ENCODE measurements at places on chromosomes 5 and 9.

DNA sequence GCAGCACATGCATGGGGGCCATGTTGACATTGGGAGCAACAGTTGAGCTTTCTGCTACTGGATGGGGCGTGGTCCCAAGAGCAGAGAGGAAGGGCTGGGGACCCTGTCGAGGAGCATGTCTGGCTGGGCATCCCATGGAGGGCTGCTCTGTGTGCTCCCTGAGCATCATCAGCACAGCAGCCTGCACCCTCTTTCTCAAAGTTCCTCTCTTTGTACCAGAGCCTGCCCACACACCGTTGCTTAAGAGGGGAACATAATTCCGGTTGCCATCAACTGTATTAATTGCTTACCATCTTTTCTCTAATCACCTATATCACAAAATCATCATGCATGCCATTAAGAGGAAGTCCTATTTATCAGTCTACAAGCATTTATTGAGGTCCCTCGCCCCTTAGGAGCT, 55.2 kb upstream of the DIRAS2 start:
- DNase-seq: no peak

DNA sequence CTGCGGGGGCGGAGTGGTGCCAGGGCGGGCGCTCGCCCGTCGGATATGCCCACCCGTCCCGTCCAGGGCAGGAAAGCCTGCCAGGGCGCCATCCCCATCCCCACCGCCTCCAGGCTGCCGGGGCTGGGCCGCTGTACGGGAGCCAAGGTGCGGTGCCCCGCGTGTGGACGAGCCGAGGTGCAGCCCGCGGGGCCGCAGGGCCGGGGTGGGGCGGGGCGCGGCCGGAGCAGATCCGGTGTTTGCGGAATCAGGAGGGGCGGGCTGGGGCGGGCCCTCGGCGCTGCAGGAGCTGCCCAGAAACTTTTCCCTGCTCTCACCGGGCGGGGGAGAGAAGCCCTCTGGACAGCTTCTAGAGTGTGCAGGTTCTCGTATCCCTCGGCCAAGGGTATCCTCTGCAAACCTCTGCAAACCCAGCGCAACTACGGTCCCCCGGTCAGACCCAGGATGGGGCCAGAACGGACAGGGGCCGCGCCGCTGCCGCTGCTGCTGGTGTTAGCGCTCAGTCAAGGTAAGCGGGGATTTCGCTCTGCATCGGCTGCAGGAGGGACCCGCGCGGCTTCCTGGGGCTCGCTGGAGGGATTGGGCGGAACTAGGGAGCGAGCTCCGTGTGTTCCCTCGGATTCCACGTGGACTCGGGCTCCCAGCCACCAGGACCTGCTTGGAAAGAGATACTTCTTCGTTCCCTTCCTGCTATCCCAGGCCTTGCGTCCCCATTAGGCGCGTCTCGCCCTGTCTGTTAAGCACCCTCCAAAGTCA, at the start of gene ITGA2:
ITGA2 (plus strand) TSS at position 328 of the 756 bp plus-strand sequence; CDS start at position 445, 117 bp downstream.
- no peak for DNase-seq

DNA sequence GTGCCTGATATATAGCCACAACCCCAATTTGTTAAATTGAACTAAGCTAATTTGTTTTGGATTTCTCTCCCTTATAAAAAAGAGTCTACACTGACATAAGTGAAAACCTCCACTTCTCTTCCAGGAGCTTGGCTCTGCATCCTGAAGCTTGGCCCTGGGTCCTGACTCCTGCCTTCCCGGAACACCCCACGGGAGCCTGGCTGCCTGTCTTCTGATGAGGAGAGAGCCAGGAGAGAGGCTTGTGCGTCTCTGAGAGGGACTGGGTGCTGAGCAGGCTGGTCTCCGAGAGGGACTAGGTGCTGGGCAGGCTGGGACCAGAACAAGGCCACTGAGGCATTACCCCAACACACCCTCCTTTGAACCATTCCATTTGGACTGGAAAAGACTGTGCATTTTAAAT, 6.5 kb upstream of the PTGES start:
- no peak for DNase-seq

DNA sequence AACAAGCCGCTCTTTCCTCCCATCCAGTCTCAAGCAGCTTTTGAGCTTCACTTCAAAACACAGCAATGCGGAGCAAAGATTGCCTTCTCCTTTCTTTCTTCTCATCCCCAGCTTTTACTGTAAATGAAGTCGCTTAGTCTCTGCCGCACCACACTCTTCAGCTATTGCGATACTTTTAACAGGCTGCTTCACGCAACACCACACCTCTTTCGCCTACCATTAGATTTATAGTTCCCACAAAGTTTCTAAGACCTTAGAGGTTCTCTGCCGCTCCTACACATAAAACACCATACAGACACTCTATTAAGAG, 711 bp downstream of the PGGT1B start:
- no peak for DNase-seq

- no peak for DNase-seq
These were observed 39.1 kb downstream of the FGD3 start for GRCh38 chr9:92986176-92987119.

- DNase-seq: no peak
These were observed 44.7 kb upstream of the NDFIP1 start for GRCh38 chr5:142063878-142064331.

DNA sequence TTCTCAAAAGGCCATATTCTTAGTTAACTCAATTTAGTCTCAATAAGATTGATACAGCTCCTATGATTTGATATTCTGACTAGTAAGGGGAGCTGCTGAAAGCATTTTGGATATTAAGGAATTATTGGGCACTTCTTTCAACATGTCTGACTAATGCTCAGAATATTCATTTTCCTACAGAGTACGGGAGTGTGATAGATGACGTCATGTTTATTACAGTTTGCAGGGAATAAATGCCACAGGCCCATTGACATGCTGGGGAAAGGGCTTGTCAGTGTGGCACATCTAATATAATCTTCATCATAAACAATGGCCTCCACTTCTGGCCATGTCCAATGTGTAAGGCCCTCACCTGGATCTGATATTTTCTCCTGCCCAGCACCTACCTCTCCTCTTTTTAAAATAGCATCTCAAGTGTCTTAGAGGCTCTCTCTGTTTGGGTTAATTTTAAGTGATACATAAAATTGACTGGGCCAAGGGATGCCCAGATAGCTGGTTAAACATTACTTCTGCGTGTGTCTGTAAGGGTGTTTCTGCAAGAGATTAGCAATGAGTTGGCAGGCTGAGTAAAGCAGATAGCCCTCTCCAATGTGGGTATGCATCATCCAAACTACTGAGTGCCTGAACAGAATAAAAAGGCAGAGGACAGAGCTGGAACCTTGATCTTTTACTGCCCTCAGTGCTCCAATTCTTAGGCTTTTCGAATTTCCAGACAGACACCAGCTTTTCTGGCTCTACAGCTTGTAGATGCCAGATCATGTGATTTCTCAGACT, 99.3 kb downstream of the SLC24A2 start:
- no peak for DNase-seq

DNA sequence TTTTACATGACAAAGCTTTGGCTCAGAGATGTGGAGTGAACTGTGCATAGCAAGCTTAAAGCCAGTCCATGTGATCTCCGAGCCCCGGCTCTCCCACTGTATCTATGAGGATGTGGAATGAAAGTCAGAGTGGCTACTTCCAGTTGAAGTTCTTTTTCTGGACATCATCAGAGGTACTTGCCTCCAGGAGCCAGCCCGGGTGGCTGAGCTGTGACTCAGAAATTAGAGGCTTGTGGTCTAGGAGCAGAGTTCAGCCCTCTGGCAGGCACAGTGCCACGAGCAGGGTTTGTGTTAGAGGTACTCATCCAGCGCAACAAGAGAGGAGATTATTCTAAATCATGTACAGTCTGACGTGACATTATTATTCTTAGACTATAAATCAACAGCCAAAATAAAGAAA, 322.5 kb downstream of the CDK5RAP2 start:
- DNase-seq: no peak

DNA sequence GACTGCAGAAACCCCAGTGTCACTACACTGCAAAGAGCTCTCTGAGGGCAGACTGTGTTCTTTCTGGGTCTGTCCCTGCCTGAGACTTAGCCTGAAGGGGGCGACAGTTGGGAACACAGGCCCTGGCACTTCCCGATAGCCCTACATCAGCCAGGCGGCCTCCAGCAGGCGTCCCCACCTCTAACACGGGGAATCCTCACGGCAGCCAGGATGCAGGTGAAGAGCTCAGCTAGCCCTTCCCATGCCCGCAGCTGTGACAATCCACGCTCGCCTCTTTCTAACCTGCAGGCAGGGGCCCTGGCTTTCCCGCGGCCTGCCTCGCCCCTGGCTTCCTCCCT, 5.9 kb downstream of the MED22 start:
- no peak for DNase-seq

- no peak for DNase-seq
These were observed 1.4 kb downstream of the NR6A1 start for GRCh38 chr9:124769549-124770358.

GRCh38 chr5:138869763-138870500, 5.2 kb downstream of the LRRTM2 start:
- DNase-seq: no peak

DNA sequence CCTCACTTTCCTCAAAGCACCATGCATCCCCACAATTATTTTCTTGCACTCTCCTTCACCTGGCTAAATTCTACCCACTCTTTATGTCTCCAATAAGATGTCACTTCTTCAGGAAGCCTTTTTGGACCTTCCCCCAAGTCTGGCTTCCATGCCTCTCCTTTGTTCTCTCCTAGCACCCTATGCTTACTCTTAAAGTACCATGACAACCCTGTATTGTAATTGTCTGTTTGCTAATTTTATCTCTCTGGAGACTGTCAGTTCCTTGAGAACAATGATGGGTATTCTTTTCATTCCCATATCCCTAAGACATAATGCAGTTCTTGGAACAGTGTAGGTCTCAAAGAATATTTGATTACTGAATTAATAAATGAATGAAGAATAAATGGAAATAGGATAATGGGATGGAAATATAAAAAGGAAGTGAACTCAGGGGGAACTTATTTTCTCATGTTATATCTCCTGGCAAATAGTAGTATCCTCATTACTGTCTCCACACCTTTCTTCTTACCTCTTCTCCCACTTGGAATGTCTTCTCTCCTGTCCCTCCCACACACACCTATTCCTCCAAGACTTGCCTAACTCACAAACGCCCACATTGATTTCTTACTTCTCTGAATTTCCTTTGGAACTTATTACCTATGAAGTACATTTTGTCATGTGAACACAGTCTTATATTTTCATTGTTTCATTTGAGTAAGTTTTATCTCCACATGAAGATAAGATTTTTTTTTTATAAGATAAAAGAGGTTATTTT, 499.1 kb downstream of the NFIB start:
- no peak for DNase-seq

- DNase-seq: no peak
These were observed 81.5 kb upstream of the PTCH1 start for GRCh38 chr9:95598236-95598635.
